ENCODE measurements at places on chromosomes 3 and 15.

DNA sequence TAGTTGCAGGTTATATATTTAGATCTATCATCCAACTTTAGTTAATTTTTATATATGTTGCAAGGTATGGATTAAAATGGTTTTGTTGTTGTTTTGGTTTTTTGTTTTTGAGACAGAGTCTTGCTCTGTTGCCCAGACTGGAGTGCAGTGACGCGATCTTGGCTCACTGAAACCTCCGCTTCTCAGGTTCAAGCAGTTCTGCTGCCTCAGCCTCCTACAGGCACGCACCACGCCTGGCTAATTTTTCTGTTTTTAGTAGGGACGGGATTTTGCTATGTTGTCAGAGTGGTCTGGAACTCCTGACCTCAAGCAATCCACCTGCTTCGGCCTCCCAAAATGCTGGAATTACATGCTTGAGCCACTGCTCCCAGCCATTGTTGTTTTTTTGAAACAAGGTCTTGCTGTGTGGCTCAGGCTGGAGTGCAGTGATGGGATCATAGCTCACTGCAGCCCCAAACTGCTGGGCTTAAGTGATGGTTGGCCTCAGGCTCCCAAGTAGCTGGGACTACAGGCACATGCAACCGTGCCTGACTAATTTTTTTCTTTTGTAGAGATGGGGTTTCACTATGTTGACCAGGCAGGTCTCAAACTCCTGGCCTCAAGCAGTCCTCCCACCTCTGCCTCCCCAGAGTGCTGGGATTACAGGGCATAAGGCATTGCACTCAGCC is 92.0 kb downstream of the ZNF609 start:
- no peak for DNase-seq

- no peak for DNase-seq
Measured at GRCh38 chr3:126850370-126851085, 132.4 kb upstream of the PLXNA1 start.

DNA sequence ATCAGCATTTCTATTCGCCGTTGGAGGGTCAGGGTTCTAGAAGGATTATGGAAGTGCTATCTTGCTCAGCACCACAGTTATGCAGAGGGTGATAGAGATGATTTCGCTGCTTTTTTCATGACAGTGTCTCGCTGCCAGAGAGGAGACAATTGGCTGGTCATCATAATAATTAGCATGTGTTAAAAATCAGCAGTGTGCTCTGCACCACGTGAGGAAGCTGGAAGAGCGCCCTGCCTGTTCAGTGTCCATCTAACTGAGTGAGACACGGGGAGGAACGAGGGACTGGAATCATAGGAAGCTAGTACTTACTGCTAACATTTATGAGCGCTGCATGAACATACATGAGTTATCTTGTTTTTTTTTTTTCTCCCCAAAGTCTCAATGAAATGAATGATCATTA is 116.2 kb upstream of the PLAAT1 start:
- DNase-seq, result no peak

- no peak for DNase-seq
Measured at GRCh38 chr3:23915537-23916108, 1.2 kb downstream of the NKIRAS1 start.
